Left renal pelvis (tissue), 4 donors: ENCODE measurements at places on chromosomes 12 and 14.
A peak's percentile ranks its signal among the peaks of the same experiment; 100 is the strongest.

- DNase-seq = no peak
Observed at GRCh38 chr12:98374007-98374406, 141.4 kb upstream of the TMPO start.

GRCh38 chr12:26701604-26702215 is 131.3 kb downstream of the ITPR2 start:
- no peak for DNase-seq

- peak; percentile 64 for DNase-seq
Observed at GRCh38 chr14:91113829-91114078, at the start of gene DGLUCY. Gene DGLUCY, plus strand, starts transcription at chr14:91114073. Its CDS starts 46,222 bp downstream, at chr14:91160295.

DNA sequence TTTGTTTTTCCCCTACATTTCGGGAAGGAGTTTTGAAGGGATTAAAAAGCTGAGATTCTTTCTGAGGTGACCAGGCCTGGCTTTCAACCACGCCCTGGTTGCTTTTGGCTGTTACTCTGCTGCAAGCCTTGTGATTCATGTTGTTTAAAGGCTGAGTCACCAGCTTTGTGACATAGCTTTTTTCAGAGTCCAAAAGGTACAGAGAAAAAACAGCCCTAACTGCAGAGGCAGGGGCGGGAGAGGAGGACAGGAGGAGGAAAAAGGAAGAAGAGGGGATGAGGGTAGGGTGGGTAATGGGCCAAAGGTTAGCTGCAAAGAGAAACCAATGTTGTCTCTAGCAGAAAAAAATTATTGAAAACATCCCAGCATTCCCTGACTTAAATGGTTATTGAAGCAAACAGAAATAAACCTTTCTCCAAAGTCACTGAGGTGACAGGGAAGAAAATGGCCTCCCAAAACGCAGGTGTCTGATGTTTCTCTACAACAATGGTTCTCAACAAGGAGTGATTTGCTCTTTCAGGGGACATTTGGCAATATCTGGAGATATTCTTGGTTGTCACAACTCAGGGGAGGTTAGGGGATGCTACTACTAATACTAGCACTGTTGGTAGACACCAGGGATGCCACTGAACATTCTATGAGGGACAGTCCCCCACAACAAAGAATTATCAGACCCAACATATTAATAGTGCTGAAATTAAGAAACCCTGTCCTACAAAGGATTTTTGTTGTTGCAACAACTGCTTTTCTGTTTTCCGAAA is 2.1 kb upstream of the UBC start:
- no peak for DNase-seq

DNA sequence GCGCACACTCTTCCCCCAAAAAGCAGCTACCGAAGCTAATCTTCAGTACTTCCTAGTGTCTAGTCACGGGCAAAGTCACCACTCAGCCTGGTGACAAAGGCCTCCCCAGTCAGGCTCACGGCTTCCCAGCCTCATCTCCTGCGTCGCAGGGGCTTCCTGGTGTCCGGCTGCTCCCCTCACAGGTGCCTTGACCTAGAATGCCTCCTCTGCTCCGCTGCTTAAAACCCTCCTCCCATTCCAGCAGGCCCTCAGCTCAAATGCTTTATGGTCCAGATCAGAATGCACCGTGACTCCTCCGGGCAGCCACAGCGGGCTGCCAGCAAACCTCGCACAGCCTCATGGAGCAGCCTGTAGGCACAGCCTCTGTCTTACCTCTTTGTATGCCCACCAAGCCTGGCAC is 53.1 kb downstream of the PRIMA1 start:
- no peak for DNase-seq

- DNase-seq = no peak
Observed at GRCh38 chr12:94265539-94265938, 117.2 kb downstream of the PLXNC1 start.

DNA sequence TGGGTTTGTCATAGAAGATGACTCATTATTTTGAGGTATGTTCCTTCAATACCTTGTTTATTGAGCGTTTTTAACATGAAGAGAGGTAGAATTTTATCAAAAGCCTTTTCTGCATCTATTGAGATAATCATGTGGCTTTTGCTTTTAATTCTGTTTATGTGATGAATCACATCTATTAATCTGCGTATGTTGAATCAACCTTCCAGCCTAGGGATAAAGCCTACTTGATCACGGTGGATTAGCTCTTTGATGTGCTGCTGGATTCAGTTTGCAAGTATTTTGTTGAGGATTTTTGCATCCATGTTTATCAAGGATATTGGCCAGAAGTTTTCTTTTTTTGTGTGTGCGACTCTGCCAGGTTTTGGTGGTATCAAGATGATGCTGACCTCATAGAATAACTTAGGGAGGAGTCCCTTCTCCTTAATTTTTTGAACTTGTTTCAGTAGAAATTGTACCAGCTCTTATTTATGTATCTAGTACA is 602.6 kb downstream of the SNAPC1 start:
- no peak for DNase-seq

DNA sequence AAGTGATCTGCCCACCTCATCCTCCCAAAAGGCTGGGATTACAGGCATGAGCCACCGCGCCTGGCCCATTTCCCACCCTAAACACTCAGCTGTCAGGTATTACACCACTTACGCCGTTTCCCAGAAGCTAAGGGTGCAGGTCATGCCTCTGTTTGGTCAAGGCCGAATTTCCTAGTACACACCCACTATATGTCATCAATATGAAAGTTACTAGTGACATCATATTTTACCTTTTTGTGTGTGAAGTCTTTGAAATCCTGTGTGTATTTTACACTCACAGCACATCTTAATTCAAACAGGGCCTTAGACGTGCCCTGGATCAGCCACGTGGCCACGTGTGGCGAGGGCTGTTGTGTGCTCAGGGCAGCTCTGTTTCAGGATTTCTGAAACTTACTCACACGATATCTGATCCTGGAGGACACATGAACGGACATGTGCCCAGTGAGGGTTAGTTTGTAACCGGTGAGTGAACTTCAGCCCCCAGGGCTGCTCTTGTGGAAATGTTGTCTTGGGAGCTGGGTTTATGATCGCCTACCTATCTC is 51.8 kb downstream of the GLT1D1 start:
- DNase-seq = no peak

DNA sequence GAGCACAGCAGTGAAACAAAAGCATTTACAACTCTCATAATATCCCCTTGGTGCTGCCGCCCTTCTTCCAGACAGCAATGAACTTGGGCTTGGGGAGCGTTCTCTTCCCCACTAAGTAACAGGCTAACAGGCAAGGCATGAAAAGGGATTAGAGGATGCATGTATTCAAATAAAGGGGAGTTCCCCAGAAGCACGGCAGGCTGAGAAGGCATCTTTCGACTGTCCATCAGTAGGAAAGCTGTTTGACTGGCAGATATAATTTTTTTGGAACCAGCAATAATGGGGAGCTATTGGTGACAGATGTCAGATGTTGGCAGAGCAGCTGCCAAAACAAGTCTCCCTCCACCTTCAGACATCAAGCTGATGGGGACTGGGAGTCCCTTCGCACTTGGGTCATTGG is 9.2 kb upstream of the TIGAR start:
- DNase-seq = no peak

- DNase-seq = no peak
Observed at GRCh38 chr14:30227876-30228275, 300.2 kb upstream of the PRKD1 start.

DNA sequence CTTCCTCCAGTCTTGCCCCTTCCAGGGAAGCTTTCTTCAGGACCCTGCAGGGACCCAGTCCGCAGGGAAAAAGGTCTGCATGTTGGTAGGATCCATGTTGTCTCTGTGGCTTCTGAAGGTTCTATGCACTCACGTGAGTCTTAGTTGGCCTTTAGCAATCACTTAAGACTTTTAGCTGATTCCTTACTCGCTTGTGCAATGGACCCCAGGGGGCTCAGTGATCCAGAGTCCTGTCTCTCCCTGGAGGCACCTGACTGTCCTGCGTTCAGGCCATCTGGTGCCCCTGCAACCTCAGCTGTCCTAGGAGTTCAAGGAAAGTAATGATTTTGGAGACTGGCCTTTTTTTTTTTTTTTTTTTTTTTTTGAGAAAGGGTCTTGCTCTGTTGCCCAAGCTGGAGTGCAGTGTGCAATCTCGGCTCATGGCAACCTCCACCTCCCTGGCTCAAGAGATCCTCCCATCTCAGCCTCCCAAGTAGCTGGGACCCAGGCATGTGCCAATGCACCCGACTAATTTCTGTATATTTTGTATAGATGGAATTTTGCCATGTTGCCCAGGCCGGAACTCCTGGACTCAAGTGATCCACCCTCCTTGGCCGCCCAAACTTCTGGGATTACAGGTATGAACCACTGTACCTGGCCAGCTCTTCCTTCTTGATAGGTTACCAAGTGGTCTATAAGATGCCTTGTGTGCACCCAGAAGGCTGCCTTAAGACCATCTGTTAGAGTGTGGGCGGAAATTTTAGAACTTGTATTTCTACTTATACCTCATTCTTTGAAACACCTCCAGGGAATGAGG is 4.6 kb downstream of the IFI27L2 start:
- DNase-seq = no peak

- DNase-seq = no peak
Observed at GRCh38 chr14:90733139-90733808, 83.0 kb downstream of the TTC7B start.

GRCh38 chr14:53651096-53651740 is 305.4 kb downstream of the BMP4 start:
- DNase-seq = no peak

DNA sequence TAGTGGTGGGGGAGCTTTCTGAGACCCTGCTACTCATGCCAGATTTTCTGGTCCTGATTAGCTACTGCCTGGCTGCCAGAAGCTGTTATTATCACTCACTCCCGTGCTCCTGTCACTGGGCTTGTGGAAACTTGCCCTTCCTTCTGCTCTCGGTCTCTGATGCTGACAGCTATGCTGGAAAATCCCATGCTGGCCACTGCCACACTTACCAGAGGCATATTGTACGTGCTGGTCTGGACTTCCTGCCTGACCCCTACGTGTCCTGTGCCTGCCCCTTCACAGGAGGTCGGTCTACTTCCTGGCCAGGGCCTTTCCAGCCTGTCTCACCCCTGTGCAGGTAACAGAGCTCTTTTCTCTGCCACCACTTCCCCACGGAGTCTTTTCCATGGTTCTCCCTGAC is 149.4 kb upstream of the PLEKHG7 start:
- DNase-seq = no peak

DNA sequence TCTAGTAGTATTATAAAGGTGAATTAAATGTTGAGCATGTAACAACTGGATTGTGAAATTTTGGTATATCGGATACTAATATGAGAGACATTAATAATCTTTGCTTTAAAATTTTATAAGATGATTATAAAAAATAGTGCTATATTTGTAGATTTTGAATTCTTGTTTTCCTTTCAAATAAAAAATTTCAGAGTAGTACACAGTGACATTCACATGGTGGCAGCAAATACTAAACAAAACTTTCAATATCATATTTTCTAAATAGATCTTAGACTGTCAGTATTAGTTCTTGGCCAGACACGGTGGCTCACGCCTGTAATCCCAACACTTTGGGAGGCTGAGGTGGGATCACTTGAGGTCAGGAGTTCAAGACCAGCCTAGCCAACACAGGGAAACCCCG is 166.0 kb downstream of the NAV3 start:
- DNase-seq = no peak

DNA sequence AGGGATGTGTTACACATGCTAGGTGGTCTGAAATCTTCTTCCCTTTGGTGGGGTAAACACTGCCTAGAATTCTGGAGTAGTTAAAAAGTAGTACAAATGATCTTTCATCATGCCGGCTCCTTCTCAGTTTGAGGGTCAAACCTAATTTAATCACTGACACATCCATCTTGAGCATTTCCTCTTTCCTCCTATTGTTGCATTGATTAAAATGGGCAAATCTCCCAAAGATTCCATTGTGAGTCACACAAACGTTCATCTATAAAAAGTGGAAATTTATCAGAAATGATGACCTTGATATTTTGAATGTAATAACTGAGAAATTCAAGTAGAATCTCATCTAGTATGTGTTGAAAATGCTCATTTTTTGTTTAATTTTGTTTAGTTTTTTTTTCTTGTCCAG is 996.0 kb downstream of the NRXN3 start:
- DNase-seq = no peak

DNA sequence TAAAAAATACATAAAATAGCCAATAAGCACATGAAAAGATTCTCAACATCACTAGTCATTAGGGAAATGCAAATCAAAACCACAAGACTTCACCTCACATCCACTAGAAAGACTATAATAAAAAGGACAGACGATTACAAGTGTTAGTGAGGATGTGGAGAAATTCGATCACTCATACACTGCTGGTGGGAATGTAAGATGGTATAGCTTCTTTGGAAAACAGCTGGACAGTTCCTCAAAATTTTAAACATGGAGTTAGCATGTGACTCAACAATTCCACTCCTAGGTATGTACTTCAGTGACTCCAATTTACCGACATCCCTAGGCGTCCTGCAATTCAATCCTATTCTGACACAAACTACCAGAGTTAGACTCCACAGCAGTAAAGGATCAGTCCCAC is 13.7 kb downstream of the TRIM9 start:
- DNase-seq = no peak

DNA sequence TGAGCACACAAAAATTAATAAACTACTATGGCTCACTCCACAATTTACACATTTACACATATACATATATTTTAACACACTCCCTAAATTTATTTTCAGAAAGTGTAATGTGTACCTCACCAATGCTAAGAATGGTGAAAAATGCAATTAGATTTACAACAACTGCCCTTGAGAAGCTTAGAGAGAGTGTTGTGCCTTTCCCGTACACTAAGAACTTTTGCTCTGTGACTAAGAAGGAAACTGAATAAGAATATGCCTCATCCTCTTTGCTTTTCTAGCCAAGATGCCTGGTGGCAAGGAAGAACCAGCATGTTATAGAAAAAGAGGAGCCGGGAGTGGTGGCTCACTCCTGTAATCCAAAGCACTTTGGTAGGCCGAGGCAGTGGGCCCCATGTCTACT is 62.3 kb downstream of the SINHCAF start:
- no peak for DNase-seq

GRCh38 chr14:63960926-63961567 is 108.2 kb downstream of the SYNE2 start:
- no peak for DNase-seq

- no peak for DNase-seq
Observed at GRCh38 chr14:73259837-73260236, 22.5 kb downstream of the PAPLN start.

GRCh38 chr12:104628831-104629135 is 172.0 kb downstream of the CHST11 start:
- no peak for DNase-seq

GRCh38 chr12:84594157-84594556 is 318.4 kb downstream of the SLC6A15 start:
- no peak for DNase-seq

GRCh38 chr14:101404426-101405170 is 156.7 kb upstream of the DIO3 start:
- no peak for DNase-seq

- DNase-seq = no peak
Observed at GRCh38 chr12:78886719-78887407, 22.3 kb downstream of the SYT1 start.
